T follicular helper cell (primary cell): ENCODE measurements at places on chromosomes 12 and 14.

DNA sequence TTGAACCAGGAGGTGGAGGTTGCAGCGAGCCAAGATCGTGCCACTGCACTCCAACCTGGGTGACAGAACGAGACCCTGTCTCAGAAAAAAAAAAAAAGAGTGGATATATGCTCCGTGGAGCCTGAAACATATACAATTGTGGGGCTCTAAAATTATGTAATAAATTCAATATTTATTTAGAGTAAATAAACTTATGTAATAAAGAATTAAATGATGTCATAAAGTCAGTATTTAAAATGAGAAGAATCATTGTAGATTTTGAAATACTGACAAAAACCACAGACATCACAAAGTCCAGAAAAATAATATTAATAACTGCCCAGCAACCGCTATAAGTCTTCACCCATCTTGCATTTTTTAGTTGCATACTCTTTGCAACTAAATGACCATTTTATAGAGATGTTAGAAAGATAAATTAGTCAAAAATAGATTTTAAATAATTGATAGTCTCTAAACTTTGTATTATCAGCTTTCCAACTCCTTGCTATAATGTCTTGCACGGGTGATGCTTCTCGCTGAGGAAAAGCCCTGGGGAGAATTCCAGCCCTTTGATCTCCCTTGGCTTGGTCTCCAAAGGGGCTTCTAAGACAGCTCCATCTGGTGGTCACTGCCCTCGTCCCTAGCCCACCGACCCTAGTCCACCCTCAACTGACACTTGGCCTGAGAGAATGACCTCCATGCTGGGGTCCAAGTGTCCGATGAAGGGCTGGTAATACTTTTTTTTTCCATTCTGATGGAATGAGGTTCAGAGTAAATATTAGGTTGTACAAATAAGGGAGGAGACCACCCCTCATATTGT, 7.9 kb upstream of the TMBIM6 start:
- DNase-seq: no peak

DNA sequence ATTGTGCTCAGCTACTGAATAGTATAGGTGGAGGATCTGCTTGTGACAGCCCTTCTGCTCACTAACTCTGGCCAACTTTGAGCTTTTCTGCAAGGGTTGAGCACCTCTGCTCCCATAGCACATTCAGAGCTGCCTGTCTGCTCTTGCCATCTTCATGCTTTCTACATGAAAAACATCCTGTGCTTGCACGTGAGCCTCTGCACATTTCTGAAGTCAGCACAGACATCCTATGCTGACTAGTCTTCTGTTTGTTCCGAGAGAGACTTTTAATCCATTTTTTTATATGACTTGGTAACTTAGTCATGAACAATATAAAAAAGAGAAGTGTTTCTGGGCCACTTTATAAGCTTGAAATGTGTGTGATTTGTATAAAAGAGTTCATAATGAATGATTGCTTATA, 969.3 kb downstream of the TMTC2 start:
- no peak for DNase-seq

DNA sequence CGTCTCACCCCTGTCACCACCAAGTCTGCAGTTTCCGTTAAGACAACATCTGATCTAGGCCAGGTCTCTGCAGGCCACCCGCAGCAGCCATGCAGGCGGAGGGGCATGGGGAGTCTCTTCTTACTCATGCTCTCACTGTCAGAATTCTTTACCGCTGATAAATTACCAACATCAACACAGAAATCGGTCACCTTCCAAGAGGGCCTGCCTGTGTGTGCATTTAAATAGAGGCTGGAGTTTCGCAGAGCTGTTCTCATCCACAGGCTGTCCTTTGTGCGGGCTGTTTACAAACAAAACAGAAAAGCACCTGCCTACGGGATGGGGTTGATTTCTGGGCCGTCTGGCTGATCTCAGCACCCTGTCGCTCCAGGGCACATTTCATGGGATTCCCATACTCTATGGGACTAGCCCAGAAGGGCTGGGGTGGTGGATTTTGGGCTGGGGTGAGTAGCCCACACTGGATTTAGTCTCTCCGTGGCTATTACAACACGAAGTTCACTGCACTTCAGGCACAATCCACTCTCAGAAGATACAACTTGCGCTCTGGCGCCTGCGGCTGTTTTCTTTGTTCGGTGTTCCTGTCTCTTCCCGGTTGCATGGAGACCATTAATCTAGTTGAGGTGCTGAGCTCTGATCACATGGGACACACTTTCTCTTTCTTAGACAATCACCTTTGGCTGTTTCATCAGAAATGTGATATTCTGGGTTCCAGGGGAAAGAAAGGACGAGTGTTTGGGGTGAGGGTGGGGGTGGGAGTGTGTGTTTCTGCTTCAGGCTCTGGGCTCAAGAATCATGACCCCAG, 331.1 kb downstream of the GLT1D1 start:
- no peak for DNase-seq

GRCh38 chr12:129486931-129487330, 416.9 kb downstream of the TMEM132D start:
- DNase-seq: no peak

DNA sequence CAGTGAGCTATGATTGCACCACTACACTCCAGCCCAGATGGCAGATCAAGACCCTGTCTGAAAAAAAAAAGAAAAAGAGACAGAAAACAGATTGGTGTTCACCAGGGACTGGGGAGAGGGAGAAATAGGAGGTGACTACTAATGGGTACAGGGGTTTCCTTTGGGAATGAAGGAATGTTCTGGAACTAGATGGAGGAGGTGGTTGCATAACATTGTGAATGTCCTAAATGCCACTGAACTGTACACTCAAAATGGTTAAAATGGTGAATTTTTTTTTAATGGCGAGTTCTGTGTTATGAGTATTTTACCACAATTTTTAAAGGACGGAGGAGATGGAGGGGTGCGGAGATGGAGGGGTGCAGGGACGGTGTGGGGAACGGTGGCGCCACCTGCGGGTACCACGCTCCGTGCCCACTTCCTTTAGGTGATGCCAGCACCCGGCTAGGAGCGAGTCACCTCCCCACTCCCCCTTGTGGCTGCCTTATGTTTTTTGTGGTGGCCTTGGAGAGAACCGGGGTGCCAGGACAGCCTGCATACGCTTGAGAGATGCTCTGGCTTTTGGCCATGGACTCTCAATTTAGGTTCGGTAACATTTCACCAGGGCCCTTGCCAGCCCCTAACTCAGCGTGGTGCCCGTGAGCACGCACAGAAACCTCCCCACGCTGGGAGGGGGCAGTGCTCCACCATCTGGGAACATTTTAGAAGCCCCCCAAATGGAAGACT, 16.1 kb downstream of the UBC start:
- peak; percentile 47 for DNase-seq

- DNase-seq: no peak
Measured at GRCh38 chr14:61106959-61107641, 126.1 kb downstream of the SLC38A6 start.

DNA sequence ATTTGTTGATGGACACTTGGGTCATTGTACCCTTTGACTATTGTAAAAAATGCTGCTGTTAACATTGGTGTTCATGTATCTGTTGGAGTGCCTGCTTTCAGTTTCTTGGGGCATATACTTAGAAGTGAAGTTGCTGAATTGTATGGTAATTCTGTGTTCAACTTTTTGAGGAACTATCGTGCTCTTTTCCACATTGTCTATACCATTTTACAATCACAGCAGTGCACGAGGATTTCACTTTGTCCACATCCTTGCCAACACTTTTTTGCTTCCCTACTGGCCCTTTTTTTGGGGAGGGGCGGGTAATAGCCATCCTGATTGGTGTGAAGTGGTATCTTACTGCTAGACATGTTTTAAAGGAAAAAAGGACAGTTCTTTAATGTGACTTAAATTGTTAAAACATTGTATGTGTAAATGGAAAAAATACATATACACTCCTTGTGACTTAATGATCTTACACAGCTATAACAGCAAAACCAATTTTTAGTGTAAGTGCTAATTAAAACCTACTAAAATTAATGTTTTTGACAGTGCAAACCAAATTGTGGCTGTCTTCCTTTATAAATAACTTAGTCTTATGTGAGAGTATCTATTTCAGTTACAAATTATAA, 52.7 kb downstream of the WNK1 start:
- DNase-seq: no peak

DNA sequence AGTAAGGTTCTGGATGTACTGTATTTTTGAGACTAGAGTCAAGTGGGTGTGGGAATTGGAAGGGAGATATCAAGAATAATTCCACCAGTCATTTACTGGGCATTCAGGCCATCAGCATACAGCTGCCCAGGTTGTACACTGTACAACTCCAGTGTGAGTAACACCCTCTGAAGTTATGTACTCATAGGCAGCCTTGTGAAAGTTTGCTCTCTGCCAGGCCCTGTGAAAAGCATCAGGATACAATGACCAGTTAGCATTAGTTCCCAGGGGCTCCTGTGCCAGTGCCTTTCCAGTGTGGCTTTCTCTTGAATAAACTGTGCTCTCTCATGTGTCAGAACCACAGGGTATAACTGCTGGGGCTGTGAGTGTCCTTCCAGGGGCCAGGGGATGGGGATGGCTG, 89.7 kb downstream of the LGMN start:
- no peak for DNase-seq

DNA sequence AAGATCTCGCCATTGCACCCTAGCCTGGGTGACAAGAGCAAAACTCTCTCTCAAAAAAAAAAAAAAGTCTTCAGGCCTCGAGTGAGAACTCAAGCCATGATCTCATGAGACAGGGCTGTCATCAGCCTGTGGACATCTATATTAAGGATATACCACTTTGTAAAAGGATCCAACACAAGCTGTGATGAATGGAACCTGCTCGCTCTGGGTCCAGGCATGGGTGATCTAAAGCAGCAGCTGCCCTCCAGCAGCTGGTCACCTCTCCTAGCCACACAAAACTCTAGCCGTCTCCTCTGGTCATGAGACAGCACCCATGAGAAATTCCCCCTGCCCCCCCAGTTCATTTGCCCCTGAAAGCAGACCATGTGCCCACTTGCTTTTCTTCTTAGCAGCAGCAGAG, 19.1 kb upstream of the DGLUCY start:
- no peak for DNase-seq

DNA sequence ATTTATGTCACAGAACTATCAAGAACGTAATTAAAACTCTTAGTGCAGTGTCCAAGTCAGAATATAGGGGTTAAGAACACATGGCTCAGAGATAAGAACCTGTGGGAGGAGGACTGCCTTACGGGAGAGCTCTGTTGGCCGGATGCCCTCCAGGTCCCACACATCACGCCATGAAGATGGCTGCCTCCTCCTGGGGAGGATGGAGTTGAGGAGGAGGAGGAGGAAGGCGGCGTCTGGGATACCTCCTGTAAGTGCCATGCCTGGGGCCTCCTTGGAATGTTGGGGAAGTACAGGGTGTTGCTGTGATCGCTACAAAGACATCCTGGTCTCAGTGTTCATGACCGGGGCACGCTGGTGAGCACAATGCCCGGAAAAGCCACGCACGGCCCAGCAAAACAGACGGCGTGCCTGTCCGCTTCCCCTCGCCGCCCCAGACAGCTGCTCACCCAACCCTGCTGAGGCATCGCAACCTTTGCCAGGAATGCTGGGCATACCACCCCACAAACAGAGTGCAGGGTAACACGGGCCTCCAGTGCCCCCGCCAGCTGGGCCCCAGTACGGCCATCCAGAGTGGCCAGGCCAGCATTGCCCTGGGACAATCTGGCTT, 28.7 kb upstream of the CD9 start:
- no peak for DNase-seq

DNA sequence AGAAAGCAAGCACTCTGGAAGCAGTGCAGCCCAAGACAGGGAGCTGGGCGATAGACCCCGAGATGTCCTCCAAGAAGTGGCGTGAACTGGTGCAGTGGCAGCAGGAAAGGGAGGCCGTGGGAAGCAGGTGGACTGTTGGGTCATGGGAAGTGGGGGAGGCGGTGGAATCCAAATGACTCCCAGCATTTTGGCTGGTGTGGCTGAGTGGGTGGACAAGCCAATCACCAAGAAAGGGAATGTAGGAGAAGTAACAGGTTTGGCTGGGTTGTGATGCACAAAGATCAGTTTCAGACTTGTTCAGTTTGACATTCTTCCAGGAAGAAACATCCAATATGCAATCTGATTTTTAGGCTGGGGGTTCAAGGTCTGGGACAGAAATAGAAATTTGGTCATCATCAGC, 46.0 kb upstream of the KTN1 start:
- no peak for DNase-seq

- DNase-seq: no peak
Measured at GRCh38 chr14:74685056-74685455, 27.8 kb downstream of the AREL1 start.

DNA sequence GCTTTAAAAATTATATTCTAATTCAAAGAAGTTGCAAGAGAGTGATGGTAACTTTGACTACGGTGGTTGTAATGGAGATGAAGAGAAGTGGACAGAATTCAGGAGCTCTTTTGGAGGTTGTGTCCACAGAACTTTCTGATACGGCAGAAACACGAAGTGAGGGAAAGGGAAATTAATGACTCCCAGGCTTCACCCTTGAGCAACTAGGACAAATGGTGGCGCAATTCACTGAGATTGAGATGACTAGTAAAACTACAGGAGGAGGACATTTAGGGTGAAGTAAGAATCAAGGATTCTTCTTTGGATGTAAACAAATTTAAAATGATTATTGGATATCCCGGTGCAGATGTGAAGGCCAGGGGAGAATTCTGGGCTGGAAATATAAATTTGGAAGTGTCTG, 212.6 kb downstream of the PTPRO start:
- no peak for DNase-seq

GRCh38 chr12:41103614-41104013, 84.5 kb upstream of the PDZRN4 start:
- DNase-seq: no peak

DNA sequence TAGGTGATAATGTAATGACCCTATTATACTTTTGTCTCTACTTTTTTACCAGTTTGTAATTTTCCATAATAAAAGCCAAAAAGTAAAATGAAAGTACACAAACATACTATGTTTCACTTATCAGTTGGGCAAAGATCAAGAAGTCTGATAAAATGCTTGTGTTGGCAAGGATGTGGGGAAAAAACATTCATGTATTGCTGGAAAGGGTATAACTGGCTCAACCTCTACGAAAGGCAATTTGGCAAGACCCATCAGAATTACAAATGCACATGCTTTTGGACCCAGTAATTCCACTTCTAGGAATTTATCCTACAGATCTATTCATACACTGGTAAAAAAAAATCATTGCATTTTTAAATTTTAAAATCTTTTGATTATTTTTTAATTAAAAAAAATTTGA, 68.0 kb downstream of the SPTB start:
- DNase-seq: no peak

GRCh38 chr12:4443616-4444015, 2.0 kb downstream of the FGF6 start:
- no peak for DNase-seq

- DNase-seq: no peak
Measured at GRCh38 chr12:44227616-44228015, 391.7 kb downstream of the TMEM117 start.

- no peak for DNase-seq
Measured at GRCh38 chr12:50720085-50720484, 43.8 kb upstream of the ATF1 start.

DNA sequence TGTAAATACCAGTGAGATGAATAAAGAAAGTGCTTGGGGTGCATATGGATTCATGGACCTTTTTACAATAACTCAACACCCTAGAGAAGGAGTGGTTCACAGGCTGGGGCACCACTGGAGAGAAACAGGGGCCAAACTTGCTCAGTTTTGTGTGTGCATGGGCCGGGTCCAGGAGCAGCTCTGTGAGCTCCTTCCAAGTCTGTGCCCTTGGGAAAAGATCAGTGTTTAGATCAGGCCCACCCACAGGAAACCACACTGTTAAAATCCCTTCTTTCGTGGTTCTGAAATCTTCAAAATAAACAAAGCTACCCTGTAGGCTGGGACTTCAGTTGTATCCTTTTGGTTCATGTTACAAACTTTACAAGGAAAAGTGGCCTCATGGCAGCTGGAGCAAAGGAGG, 156.1 kb upstream of the TMEM260 start:
- no peak for DNase-seq
